ENCODE measurements at places on chromosomes 5 and 9. TPM values are rescaled to one million over a fixed set of nuclear protein-coding genes. Genes with fewer than 3 reads are reported as not detected.
A peak's percentile ranks its signal among the peaks of the same experiment; 100 is the strongest.

DNA sequence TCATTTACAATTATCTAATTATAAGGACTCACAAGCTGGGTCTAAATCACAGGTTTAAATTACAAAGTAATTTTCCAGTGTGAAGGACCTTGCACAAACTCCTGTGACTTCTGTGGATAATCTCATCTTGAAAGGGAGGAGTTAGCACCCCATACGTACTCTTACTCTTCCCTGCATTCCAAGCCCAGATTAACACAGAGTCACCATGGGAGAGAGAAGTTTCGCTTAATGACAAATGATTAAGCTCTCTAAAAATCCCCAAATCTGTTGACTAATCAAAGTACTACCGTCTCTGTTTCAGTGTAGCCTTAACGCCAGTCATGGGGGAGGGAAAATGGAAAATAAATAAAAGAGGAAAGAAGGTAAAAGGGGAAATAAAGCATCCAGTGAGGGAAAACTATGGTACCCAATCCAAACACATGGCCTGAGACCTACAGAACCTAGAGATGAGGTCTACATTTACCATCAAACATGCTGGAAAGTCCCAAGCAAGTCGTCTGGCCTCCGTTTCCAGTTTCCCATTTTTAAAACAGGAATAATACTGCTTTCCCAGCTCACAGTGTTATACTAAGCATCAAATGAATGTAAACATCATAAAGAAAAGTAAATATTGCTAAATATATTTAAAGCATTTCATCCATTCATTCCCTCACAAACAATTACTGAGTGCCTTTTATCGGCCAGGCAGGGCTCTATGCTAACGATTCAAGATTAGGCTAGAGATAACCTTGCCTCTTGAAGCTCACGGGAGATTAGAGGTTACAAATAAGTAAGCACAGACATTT, 63.2 kb downstream of the PCA3 start:
- no peak for DNase-seq

DNA sequence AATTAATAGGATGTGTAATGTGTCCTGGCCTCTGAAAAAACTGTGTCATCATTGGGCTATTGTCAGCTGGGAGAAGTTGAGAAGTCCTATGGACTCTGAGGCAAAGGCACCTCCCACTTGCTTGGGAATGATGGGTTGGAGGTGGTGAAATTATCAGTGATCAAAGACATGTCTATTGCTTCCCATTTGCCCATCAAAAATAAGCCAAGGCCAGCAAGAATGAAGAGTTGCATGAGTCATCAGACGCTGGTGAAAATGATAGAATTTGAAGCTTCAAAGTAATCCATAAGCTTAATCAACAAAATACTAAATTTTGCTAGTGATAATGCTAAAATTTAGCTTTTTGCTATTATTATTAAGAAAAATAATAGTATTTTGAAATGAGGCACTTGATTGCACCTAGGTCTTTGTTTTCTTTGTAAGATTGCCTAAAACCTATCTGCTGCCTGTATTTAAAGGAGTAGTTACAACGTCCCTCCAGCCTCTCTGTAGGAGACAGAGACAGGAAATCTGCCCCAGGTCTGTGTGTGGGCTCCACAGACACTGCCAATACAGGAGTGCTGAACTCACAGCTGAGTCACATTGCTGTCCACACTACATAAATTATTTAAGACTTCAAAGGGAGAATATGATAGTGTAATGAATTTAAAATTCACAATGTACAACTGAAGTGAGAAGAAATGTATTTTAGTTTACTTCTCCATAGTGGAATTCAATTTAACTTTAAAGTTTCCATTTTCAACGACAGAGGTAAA, 48.4 kb upstream of the APC start:
- no peak for DNase-seq

DNA sequence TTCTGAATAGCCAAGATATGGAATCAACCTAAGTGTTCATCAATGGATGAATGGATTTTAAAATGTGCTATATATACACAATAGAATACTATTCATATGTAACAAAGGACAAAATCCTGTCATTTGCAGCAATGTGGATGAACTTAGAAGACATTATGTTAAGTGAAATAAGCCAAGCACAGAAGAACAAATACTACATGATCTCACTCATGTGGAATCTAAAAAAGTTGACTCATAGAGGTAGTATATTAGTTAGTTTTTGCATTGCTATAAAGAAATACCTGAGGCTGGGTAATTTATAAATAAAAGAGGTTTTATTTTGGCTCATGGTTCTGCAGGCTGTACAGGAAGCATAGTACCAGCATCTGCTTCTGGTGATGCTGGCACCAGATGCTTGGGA, 8.1 kb downstream of the CATSPER3 start:
- no peak for DNase-seq

DNA sequence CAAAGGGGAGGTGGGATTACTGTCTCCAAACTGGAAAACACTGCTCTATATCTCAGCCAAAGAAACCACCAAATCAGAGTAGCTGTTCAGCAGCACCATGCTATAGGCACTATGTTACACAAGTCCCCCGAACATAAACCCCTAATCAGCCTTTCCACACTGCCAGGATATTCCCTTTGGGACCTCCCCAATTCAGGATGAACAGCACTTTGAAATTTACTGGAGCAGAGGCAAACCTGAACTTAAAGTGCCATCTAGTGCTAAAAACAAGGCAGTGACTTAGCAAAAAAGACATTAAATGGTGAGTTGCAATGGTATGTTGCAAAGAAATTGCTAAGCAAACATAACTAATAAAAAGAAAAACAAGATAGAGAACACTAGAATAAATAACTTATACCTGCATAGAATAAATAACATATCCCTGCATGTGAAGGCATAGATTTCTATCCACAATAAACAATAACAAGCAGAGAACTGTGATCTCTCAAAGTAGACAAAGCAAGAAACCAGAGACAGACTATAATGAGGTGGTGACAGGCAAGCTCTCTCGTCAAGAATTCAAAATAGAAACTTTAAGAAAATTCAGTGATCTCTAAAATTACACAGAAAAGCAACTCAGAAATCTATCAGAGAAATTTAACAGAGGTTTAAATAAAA, 584.4 kb upstream of the ACO1 start:
- DNase-seq: peak; percentile 25

DNA sequence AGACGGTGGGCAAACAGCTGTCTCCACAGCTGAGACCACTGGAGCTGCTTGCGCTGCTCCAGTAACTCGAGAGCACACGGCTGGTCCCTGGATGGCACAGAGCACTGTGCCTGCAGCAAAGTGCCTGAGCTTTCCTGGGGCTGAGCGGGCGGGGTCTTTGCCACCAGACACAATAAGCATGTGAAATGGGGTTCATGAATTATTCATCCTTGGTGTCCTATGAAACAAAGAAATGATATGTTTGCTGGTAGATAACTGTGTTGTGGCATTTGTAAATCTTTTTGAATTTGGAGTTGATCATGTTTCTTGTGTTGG, 151.7 kb upstream of the MPDZ start:
- DNase-seq: peak; percentile 89

- DNase-seq: no peak
Measured at GRCh38 chr5:160799184-160799583, 52.8 kb downstream of the ATP10B start.

STPG3 gene
- total RNA-seq: not detected

TSSK1B gene
- not detected for total RNA-seq

IGFBPL1 gene
- 1.2 TPM for total RNA-seq

Measured in tongue (tissue), 3 donors.